ENCODE measurements at places on chromosomes 7 and 10.
A peak's percentile ranks its signal among the peaks of the same experiment; 100 is the strongest.

DNA sequence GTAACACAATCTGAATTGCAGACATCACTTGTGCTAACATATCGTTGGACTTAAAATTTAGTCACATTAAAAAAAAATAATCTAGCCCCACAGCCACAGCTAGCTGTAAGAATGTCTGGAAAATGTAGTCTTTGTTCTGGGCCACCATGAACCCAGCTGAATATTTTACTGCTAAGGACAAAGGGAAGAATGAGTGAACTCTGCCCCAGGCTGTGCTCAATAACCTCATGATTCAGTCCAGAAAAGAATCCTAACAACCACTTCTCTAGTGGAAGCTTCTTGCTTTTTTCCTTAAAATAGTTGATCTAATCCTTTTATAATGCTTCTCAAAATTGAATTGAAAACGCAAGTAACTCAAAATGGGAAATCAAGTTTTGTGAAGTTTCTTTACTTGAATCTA lies 25.6 kb upstream of the SOSTDC1 start:
- DNase-seq, result no peak

DNA sequence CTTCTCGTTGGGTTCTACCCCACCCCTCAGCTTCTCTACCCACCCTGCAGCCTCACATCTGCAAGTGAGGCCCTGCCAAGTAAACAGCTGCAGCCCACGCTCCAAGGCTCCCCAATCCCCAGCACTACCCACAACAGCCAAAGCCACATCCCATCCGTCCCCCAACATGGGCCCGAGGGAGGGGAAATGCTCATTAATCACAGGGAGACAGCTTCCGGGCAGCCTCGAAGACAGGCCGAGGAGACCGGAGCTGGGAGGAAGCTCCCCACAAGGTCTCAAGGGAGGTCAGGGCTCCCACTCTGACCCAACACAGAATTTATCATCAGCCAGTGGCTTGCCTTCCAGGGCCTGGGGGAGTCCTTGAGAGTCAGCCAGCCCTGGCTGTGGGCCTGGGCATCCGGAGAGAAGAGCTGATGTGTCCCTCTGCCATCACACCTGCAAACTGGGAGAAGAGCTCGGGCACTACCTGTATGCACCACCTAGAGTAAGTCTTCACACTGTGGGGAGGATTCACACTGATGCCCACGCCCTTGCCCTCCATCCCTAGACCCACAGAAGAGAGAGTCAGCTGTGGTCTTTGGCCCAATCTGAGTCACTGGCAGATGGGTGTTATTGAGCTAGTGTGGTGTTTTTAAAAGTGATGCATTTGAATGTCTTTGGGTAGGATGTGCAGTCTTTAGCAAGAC lies 115.5 kb upstream of the ZMIZ1 start:
- DNase-seq, result no peak

DNA sequence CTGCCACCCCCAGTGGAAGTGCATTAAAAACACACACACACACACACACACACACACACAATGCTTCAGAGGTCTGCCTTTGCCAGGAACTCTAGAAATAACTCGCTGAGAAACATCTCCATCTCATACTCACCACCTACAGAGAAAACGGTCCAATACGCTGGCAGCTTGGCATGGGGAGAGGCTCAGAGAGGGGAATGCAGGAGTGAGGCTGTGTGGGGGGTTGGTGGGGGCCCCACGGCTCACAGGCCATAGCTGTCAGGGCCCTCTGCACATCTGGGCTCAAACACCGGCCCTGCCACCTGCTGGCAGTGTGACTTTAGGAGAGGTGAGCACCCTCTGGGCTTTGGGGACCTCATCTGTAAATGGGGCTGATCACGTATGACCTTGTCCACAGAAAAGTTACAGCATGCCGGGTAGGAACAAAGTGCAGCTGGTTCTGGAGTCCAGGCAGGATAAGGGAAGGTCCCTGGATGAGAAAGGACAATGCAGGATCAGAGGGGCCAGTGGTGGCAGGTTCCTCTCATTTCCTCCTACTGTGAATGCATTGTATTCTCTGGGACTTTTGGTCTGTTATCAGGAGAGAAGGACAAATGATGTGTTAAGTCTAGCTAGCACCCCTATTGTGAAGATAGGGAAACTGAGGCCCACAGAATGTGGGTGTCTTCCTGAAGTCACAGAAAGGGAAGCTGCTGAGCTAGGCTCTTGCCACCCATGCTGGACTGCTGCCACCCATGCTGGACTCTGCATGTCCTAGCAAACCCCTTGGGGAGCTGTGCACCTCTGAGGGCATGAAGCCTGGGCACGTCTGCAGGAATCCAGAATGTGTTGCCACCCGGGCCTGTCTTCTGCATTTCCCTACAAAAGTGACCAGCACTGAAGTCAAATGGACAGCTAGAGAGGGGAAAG lies 404.6 kb downstream of the RPS24 start:
- DNase-seq, result no peak

DNA sequence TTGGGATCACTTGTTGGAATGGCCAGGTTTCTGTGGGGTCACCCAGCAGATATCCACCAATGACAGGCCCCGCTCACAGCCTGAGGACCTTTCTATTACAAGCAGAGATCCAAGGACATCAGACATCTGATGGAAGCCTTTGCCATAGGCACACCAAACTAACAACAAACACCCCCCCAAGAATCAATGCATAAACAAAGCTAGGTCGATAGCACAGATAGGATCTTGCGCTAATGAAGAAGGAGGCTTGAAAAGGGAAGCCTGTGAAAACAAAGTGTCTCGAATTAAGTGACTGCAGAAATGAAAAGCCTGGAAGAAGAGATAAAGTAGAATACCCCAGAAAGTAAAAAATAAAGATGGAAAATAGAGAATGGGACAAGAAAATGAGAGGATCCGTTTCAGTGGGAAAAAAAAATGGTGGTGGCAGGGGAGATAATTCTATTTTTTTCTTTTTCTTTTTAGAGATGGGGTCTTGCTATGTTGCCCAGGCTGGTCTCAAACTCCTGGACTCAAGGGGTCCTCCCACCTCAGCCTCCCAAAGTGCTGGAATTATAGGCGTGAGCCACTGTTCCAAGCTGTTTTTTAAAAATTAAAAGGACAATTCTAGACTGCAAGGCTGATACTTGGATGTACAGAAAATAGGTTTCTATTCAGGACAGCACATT lies 26.3 kb upstream of the SMURF1 start:
- DNase-seq, result no peak

DNA sequence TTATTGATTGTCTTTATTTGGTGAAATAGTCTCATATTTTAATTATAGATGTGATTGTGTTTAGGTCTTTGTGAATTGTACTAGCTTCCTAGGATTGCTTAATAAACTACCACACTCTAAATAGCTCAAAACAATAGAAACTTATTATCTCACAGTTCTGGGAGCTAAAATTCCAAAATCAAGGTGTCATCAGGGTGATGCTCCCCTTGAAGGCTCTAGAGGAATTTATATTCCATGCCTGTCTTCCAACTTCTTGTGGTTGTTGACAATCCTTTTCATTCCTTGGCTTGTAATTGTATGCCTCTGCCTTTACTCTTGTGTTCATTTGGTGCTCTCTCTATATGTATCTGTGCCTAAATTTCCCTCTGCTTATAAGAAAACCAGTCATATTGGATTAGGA lies 155.3 kb upstream of the AKR1E2 start:
- no peak for DNase-seq

GRCh38 chr10:121250995-121251764 lies 347.1 kb downstream of the FGFR2 start:
- no peak for DNase-seq

- no peak for DNase-seq
Observed at GRCh38 chr7:136133551-136133950, 156.4 kb upstream of the MTPN start.

- DNase-seq, result no peak
Observed at GRCh38 chr7:45118292-45118691, 6.8 kb upstream of the TBRG4 start.

GRCh38 chr7:33698692-33699128 lies 206.6 kb upstream of the BMPER start:
- no peak for DNase-seq

DNA sequence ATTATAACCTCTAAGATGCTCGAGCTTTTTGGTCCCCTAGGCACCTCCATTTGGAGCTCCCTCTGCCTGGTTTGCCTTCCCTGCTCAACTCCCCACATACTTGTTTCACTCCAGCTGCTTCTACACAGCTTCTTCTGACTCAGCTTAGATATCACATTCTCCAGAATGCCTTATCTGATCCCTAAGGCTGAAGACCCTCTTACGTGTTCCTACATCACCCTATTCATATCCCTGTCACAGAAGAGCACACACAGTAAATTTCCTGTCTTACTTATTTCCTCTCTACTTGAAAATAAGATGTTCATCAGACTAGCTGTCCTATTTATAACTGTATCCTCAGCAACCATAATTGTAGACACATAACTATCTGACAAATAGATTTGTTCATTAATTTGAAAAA lies 61.3 kb upstream of the RNF148 start:
- DNase-seq, result no peak

- DNase-seq, result no peak
Observed at GRCh38 chr7:99242682-99243081, 30.0 kb upstream of the MYH16 start.

GRCh38 chr7:86863452-86863851 lies 196.0 kb downstream of the ELAPOR2 start:
- no peak for DNase-seq

GRCh38 chr7:33937871-33938270 lies 32.5 kb downstream of the BMPER start:
- DNase-seq, result no peak

DNA sequence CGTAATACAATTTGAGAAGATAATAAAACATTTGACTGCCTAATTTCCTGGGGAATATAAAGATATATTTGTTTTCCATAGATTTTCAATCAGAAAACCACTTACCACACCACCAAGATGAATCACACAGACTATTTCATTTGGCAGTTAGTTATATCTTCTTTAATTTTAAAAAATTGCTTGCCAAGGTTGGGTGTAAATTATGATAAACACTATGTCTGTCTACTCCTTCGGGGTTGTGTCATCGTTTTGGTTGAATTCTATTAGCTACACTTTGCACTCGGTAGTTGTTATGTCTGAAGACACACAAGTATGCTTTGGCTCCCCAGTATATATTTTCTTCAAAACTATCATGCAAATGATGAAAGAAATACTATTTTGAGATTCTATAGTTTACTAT lies 594.8 kb upstream of the SEMA3D start:
- DNase-seq, result no peak

DNA sequence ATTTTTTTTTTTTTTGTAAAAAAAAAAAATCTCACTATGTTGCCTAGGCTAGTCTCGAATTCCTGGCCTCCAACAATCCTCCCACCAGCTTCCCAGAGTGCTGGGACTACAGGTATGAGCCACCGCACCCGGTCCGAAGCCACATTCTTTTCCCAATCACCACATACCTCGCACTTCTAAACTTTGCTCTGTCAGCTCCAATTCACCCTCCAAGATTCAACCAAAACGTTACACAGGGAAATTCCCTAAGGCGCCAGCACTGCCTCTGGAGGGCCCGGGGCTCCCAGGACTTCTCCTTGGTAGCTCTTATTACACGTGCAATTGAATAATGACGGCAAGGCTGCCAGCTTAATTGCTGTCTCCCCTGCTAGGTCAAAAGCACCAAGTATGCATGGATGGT lies 10.3 kb upstream of the DNAAF5 start:
- DNase-seq, result no peak

DNA sequence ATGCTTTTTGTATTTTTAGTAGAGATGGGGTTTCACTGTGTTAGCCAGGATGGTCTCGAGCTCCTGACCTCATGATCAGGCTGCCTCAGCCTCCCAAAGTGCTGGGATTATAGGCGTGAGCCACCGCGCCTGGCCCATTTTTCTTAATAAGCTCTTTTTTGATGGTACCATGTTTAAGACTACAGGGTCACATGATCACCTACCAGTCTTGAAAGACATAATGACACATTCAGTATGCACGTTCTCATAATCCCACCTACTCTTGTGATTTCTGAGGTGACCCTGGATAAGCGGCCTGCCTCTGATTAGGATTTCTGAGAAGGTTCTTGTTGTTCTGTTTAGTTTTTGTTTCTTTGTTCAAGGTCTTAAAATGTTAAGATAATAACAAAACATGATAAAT lies 43.7 kb upstream of the PLXNA4 start:
- no peak for DNase-seq

DNA sequence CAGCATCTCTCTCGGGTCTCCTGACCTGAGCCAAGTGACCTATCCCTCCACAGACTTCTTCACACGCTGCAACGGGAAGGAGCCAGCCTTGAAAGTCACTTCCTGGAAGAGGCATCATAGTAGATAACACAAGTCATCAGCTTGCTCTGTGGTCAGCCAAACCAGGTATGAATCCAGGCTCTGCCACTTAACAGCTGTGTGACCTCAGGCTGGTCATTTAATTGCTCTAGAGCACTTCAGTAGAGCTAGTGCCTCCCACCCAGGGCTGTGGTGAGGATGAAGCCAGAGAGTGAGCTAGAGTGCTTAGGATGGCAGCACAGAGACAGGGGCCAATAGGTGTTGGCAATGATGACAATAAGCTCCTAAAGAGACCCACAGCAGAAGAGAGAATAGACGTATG lies 247.7 kb upstream of the ZMIZ1 start:
- no peak for DNase-seq

GRCh38 chr7:124033095-124033806 lies 384 bp upstream of the TMEM229A start:
- peak; percentile 79 for DNase-seq

DNA sequence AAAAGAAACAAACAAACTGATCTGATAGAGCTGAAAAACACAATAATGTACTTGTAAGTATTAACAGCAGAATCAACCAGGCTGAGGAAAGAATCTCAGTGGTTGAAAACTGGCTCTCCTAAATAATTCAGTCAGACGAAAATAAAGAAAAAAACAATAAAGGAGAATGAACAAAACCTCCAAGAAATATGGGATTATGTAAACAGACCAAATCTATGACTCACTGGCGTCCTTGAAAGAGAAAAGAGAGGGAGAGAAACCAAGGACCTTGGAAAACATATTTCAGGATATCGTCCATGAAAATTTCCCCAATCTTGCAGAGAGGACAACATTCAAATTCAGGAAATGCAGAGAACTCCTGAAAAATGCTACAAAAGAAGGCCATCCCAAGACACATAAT lies 62.9 kb downstream of the FBXL13 start:
- DNase-seq, result no peak

DNA sequence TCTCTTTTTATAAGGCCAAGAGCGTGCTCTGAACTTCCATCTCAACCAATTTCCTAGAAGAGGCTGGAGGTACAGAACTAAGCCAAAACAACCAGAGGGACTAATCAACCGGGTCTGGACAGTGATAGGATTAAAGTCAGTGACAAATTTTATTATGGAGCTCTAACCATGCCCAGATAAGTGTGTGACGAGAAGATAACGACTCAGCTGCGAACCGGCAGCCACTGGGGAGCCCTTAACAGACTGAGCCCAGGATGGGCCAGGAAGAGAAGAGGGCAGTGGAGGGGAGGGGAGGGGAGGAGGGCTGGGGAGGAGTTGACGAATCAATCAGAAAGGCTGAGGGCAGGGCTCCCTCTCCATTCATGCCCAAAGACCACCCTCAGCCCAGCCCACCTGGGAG lies 119.9 kb downstream of the PLXNA4 start:
- no peak for DNase-seq

GRCh38 chr10:130265542-130265941 lies 129.4 kb downstream of the GLRX3 start:
- DNase-seq, result no peak

GRCh38 chr7:107692501-107692900 lies 31.9 kb downstream of the SLC26A4 start:
- no peak for DNase-seq
